ENCODE measurements at places on chromosomes 1 and 21.

DNA sequence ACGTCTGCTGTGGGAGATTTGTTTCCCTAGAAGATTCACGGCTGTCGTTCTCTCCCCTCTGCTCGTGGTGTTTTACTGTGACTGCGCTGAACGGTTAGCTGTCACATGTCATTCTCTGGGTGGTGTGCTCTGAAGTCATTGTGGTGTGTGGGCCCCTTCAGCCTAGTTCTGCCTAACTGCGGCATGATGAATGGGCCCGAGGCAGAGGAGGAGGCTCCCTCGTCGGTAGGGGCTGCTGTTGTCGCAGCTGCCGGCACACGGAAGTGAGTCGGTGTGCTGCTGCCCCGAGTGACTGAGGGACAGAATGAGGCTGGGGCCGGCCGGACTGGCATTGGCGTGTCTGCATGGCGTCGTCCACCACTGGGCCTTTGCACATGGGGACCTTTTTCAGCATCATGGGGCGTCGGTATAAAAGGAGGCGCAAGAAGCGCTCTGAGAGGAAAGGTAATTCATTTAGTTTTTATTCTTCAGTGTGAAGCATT lies 77.9 kb downstream of the ADARB1 start:
- no peak for DNase-seq

DNA sequence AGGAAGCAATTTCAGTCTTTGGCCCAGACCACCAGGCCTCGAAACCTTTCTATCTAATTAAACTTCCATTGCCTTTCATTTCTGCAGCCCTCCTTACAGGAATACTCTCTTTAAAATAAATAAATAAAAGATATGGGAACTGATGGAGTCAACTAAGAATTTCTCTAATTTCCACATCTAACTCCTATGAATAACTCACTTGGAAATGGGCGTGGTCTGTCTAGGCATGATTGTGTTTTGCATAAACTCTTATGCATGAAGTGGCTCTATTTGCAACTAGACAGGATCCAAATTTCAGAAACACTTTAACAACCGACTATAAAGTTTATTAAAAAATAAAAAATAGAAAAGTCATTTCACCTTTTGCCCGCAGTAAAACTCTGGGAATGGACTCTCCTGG lies 199.5 kb downstream of the ADSS2 start:
- DNase-seq: no peak

DNA sequence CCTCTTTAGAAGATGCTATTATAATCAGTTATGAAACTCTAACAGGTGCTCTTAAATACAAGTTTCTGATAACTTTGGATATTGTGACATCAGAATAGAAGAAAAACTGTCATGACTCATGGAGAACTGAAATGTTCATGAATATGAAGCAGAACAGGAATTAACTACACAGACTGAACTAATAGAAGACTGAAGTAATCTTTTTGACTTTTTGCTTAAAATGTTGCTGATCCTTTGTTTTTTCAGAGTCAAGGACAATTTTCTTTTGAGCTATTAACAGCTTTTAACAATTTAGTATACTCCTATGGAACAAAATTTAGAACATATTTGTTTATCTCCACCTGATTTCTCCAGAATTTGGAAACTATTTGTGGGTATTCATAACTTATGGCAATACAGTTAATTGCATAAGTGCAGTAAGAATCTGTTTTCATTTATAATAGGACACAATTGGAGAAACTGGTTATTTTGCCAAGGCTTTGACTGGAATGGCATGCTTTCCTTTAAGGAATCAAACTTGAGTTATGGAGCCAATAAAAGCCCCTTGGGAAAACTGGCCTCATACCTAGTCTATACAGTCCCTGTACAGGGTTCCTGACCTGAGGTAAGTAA lies 18.7 kb upstream of the PLA2G5 start:
- no peak for DNase-seq

GRCh38 chr1:156578055-156578454 lies 1.5 kb upstream of the TTC24 start:
- no peak for DNase-seq

DNA sequence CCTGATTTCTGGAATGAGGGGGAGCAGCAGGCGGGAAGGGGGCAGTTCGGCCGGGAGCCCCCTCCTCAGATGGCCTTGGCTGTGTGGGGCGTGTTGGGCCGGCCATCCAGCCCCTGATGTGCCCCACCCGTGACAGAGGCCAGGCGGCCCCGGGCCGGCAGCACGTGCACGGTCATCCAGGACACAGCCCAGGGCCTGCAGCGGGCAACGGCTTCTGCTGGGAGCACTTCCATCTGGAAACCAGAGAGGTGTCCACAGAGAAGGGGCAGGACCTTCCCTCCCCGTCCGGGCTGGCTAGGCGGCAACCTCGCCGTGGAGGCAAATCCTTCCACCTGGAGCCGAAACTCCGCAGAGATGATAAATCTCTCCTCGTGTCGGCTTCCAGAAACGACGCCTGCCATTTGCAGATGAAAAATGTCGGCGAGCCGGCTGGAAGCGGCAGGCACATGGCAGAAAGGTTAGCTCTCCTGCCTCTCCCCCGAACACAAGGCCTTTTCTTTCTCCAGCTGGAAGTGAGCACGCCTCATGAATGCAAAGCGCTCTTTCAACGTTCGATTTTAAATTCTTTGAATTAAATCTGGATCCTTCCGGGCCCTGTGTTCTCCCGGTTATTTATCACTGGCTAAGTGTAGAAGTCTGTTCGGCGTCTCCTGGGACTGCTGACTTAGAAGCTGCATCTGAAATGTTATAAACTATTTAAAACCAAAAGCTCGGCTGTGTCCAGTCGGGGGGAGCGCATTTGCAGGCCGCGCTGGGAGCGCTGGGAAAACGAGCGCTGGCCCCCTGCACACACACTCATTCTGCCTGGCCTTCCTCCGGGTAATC lies 9.4 kb upstream of the ACTRT2 start:
- no peak for DNase-seq

DNA sequence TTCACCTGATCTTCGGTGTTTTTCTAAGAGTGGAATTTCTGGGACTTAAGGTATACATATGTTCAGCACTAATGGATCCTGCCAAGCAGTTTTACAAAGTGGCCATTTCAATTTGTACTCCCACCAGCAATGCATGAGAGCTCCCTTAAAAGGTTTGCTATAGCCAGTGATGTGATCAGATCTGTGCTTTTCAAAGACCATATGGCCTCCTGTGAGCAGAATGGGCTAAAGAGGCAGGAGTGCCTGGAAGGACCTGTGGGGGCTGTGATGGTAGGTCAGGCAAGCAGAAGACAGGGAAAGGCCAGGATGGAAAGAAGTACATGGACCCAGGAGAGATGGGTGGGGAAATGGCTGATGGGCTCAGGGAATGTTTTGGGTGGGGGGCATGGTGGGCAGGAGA lies 252.7 kb downstream of the DISC1 start:
- DNase-seq: no peak

GRCh38 chr1:114982251-114982650 lies 47.4 kb upstream of the TSHB start:
- no peak for DNase-seq

- peak; percentile 78 for DNase-seq
Observed at GRCh38 chr1:17696417-17697301, 58.5 kb upstream of the ACTL8 start.

GRCh38 chr1:180560868-180561600 lies 2.3 kb downstream of the OVAAL start:
- DNase-seq: peak; percentile 75

DNA sequence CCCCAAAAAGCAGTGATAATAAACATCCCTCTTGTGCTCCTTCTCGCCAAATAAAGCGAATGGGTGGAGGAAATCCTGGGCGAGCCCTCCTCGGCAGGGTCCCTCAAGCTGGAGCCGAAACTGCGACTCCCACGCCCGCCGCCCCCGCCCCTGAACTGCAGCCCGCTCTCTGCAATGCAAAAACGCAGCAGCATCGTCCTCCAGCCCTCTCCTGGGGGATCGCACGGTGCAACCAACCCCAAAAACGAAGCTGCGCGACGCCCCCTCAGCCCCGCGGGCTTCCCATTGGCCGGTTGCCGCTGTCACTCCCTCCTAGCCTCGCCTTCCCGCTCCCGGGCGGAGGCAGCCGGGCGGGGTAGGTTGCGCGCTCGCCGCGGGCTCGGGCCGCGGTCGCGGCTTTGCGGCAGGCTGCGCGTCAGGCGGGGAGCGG lies at the start of gene TMCC2:
TSS of gene TMCC2 (plus strand) at position 363 of the 430 bp plus-strand sequence. CDS start 619 bp downstream, outside the sequence.
- DNase-seq: peak; percentile 80

DNA sequence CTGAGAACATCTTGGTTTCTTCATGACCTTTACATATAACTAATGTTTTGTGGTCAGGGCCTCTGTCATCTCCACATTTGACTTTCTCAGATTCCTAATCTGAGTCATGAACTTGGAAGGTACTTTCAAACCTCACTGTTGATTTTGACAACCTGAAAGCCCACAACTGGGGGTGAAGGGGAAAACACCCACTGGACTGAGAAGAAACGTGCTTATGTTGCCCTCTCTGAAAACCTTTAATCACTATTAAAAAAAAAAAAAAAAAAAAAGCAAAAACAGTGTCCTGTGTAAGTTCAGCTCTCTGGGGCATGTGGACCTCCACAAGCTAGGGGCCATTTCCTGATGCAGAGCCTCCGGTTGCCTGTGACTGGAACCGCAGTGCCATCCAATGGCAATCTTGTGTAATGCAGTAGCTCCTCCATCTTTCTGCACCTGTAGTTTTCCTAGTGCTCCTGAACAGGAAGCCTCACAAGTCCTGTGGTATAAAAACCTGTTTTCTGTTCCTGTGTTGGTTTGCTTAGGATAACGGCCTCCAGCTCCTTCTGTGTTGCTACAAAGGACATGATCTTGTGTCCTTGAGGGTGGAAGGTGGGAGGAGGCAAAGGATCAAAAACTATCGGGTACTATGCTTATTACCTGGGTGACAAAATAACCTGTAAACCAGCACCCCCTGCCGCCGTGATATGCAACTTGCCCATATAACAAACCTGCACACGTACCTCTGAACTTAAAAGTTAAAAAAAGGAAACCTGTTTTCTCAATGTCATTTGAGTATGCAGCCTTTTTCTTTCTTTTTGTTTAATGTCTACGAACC lies 124.5 kb downstream of the ZNF648 start:
- DNase-seq: peak; percentile 2

DNA sequence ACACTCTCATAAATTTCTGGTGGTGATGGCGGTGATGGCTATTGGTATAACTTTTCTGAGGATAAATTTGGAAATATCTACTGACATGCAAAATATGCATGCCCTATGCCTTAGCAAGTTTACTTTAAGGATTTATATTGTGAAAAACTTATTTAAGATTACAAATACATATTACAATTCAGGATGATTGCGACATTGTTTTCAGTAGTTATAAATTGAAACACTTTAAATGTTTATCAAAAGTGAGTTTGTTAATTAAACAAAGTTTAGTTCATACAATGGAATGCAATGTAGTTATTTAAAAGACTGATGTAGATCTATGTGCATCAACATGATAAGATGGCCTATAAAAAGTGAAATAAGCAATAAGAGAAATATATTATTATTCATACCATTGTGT lies 331.3 kb upstream of the NR5A2 start:
- no peak for DNase-seq

GRCh38 chr1:175947771-175948170 lies 204.4 kb upstream of the TNR start:
- no peak for DNase-seq

- no peak for DNase-seq
Observed at GRCh38 chr1:114043054-114043453, 63.8 kb downstream of the OLFML3 start.

DNA sequence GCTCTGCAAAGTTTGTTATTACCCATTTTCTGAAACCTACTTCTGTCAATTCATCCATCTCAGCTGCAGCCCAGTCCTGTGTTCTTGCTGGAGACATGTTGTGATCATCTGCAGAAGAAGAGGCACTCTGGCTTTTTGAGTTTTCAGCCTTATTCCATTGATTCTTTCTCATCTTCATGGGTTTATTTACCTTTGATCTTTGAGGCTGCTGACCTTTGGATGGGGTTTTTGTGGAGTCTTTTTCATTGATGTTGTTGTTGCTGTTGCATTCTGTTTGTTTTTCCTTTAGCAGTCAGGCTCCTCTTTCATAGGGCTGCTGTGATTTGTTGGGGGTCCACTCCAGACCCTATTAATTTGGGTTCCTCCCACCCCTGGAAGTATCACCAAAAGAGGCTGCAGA lies 164.3 kb downstream of the FCRL5 start:
- no peak for DNase-seq

GRCh38 chr1:147171399-147172167 lies 687 bp downstream of the PRKAB2 start:
- DNase-seq: no peak

- peak; percentile 62 for DNase-seq
Observed at GRCh38 chr1:48109390-48110013, 112.3 kb upstream of the TRABD2B start.

DNA sequence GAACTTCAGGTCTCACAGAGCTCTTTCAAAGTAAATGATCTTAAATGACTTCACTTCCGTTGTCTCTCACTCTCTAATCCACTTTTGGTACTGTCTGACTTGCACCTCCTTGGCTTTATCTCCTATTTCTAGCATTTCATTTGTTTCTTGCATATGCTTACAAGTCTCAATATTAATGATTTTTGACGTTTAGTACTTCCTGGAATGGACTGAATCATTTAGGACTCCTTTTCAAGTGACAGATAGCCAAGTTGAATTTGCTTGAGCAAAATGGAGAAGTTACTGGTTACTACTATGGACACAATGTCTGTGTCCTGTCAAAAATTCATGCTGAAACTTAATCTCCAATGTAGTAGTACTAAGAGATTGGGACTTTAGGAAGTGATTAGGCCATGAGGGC lies 7.0 kb upstream of the SGIP1 start:
- no peak for DNase-seq

DNA sequence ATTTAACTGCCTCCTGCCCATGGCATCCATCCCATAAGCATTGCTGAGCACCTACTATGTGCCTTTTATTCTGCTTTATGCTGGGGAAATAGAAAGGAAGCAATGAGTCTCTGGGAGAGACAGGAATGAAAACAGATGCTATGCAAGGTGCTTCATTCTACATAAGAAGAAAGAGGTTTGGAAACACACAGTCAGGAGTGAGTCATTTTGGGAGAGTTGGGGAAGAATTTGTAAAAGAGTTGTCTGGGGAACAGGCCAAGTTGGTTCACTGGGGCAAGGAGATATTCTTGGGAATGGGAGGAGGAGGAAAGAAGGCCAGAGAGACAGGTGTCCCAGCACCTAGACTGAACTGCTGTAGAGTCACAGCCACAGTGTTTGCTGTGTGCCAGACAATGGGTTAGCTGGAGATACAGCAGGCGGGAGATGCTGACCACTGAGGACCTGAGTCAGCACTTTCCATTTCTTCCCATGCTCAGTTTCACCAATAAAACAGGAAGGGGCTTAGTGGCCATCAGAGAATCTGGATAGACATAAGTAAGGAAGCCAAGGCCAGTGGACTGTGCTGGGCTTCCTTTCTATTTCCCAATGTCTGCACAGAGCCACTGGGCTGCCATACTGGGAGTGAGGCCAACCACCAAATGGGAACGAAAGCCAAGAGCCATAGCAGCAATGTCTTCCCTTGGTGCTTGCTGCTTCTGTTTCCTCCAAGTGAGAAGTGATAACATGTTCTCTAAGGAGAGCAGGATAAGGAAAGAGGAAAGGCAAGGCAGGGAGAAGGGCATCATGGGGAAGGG lies 187.7 kb upstream of the USP24 start:
- DNase-seq: peak; percentile 16
